ENCODE measurements at places on chromosomes 7 and 10.
A peak's percentile ranks its signal among the peaks of the same experiment; 100 is the strongest.

DNA sequence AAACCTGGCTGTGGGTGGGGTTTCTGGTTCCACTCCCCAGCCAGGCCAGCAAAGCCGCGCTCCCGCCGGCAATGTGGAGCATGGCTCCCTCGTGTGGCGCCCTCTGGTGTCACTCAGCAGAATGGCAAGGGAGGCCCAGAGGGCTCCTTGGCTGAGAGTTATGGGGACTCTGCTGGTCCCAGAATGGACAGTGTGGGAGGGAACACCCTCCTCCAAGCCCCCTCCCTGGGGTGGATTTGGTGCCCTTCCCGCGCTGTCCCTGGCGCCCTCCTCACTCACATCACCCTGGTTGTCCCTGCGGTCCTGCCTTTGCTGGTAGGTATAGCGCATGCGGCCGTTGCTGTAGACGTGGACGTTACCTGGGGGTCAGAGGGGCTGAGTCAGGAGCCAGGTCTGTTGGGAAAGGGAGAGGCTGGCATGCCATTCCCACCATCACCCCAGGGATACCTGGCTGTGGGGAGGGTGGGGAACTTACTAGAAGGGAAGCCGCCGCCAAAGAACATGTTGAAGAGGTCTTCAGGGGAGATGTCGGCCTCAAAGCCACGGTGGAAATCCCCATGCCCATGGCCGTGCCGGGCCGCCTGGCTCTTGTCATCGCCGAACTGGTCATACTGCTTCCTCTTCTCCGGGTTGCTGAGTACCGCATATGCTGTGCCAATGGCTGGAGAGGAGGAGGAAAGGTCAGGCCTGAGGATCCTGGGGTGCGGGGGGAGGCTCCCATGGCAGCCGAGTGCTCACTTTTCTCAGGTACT lies 14.0 kb downstream of the DNAJB12 start:
- DNase-seq: peak; percentile 74

DNA sequence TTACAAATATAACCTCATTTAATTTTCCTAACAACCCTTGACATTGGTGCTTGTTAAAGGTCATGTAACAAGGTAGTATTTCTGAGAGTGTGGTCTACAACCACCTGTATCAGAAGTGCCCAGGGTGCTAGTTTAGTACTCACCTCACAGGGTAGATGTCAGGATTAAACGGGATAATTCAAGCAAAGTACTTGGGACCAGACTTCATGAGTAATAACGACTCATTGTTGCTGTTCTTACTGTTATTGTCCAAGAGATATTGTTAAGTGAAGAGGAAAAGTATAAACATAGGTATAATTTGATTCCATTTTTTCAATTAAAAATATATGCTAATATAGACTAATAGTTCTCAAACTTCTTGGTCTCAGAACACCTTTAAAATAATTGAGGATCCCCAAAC lies 179.3 kb downstream of the WNT2 start:
- DNase-seq: peak; percentile 79

- peak; percentile 90 for DNase-seq
These were observed 323.3 kb upstream of the KAT6B start for GRCh38 chr10:74502963-74503608.

DNA sequence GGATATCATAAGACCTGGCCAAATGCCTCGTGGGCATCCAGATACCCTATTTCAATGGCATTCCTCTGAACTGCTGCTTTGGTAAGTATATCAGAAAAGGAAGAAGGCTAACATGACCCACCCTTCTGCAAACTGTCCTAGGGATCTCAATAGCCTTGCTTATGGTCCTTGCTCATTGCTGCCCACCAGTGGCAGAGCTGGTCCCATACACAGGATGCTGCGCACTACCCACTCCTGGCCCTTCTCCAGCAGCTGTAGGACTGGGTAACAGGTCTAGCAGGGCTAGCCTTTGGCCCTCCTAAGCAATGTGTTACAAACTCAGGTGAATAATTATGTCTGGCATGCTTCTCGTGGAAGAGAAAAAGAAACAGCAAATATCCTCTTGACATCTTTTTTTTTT lies 72.5 kb downstream of the C10orf90 start:
- DNase-seq: peak; percentile 63

DNA sequence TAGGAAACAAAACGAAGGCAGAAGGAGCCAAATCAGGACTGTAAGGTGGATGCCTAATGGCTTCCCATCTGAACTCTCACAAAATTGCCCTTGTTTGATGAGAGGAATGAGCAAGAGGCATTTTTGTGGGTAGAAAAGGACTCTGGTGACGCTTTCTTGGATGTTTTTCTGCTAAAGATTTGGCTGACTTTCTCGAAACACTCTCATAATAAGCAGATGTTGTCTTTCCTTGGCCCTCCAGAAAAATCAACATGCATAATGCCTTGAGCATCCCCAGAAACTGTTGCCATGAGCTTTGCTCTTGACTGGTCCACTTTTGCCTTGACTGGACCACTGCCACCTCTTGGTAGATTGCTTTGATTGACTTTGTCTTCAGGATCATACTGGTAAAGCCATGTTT lies 13.5 kb downstream of the PTPN12 start:
- no peak for DNase-seq

- DNase-seq: no peak
These were observed 35.0 kb downstream of the TAS2R41 start for GRCh38 chr7:143512488-143513340.

DNA sequence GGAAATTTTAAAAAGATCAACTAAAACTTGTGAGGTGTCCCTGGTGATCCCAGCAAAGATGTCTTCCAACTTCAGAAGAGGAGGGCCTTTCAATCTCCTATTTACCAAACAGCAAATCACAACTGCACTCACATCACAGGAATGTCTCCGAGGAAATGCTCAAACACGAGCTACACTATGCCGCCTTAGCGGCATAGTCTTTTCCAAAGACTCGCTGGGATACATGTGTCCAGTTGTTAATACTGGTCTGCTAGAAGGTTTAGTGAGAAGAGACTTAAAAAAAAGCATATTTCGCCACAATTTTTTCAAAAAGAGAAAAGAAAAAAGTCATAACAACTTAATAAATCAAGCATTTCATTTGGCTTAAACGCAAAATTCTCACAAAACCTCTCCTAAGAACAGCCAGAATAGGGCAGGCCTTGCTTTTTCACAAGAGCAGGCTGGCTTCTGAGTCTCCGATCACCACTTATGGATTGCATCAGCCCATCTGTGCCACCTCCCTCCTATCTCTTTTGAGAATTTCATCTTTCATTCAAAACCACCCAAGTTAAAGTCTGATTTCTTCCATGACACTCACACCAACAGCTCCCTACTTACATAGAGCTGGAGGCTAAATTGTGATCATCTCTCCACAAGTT lies 66.1 kb downstream of the GNA12 start:
- no peak for DNase-seq

GRCh38 chr10:101053516-101053915 lies 8.3 kb upstream of the KAZALD1 start:
- DNase-seq: peak; percentile 51

DNA sequence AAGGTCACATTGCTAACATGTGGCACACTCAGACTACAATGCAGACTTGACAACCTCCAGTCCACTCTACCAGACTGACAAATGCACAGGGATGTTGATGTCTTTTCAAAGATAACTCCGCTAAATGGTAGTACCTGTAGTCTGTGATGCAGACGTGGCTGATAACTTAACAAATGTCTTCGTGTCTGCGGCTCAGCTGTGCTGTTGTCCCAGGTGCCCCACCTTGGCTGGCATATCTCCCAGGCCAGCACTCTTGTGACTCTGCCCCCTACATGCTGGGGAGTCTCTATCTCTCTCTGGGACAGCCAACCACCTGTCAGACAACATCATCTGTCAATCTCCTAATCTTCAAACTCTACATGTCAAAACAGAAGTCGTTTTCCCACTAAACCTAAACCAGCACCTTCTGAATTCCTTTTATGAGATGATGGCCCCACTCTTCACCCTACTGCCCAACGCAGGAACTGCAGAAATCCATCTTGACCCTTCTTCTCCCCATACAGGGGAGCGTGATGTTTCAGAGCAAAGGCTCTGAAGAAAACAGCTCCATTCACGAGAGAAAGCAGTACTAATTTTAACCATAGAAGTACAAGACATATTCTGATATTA lies 156.4 kb downstream of the USP6NL start:
- peak; percentile 9 for DNase-seq

GRCh38 chr7:51082096-51082840 lies 234.3 kb downstream of the COBL start:
- DNase-seq: no peak

DNA sequence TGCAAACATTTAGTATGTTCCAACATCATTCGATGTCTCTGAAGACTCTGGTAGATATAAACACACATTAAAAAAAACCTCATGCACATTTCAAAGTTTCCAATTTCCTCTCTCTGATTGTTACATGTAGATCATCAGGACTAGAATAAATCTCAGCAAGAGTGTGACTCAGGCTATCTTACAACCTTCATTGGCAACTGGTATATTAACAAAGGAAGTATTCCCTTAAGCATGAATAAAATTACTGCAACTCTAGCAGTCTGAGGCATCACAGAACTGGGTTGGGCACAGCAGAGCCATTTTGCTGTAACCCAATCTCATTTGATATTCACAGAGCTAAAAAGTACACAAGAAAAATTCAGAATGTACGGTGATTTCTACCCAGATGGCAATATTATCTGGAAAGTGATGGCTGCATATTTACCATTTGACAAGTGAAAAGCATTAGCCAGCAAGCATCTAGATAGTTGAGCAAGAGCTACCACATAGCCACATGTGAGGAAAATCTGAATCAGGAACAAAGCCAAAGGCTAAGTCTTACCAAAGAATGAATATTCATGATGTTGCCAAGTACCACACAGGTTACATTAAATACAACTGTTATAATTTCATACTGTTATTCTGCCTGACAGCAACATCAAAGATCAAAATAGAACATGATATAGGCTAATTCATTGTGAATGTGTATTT lies 232.2 kb downstream of the CRPPA start:
- no peak for DNase-seq

GRCh38 chr10:113541549-113541927 lies 11.3 kb upstream of the HABP2 start:
- no peak for DNase-seq

DNA sequence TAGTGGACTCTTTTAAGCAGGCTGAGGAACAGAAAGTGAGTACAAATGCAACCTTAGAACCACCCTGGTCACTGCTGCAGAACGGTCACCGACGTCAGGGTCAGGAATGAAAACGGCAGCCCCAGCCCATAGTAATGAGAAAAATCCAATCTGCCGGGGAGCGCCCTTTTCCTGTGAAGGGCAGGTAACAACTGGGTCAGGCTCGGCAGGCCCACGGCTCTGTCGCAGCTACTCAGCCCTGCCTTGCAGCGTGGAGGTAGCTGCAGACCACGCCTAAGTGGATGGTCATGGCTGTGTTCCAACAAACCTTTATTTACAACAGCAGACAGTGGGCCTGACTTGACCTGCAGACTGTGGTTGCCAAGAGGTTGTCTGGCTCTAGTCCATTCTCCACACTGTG lies 563.2 kb downstream of the DNAJB6 start:
- no peak for DNase-seq
